Activated T-cell treated with anti-CD3 and anti-CD28 coated beads, Interleukin-2, amount 50 U/mL, for 72 hours (primary cell): ENCODE measurements at places on chromosomes 11 and 22. TPM values are rescaled to one million over a fixed set of nuclear protein-coding genes. Genes with fewer than 3 reads are reported as not detected.

OR51B2 gene
- total RNA-seq, result not detected

CPT1A gene
- 26.2 TPM for total RNA-seq

POU2AF3 gene
- total RNA-seq, result not detected

C11orf52 gene
- not detected for total RNA-seq

PLCB3 gene
- total RNA-seq, result 9.1 TPM

AMPD3 gene
- 28.8 TPM for total RNA-seq

ARHGAP20 gene
- 0.12 TPM for total RNA-seq

SPA17 gene
- total RNA-seq, result 2.6 TPM

OR4A16 gene
- not detected for total RNA-seq

SLC22A12 gene
- total RNA-seq, result not detected

ASPHD2 gene
- 18.1 TPM for total RNA-seq

OR52N4 gene
- total RNA-seq, result 1.4 TPM

ELMOD1 gene
- total RNA-seq, result not detected

HBE1 gene
- total RNA-seq, result not detected

SPON1 gene
- 0.16 TPM for total RNA-seq
